Stimulated activated memory B cell treated with anti-CD40 and anti-IgM and Interleukin-4, amounts not matched to agents 10 μg/mL and 1 μg/mL and 100 μg/mL, for 72 hours (primary cell): ENCODE measurements at places on chromosomes 13 and 19.

GRCh38 chr19:14410091-14411051 lies 8.8 kb downstream of the DDX39A start:
- H3K36me3 ChIP-seq = peaks cover 85% of the 10 kb centered on the region
- peaks cover 79% of the 10 kb centered on the region for H3K4me1 ChIP-seq
- ATAC-seq = peak; percentile 21
- H3K4me3 ChIP-seq = peak overlapping the region; percentile 43

GRCh38 chr19:14412996-14413692 lies 6.0 kb downstream of the DDX39A start:
- H3K27ac ChIP-seq = peak overlapping the region; percentile 63
- peaks cover 75% of the 10 kb centered on the region for H3K36me3 ChIP-seq
- no peaks in the 10 kb centered on the region for H3K27me3 ChIP-seq
- ATAC-seq = no peak

DNA sequence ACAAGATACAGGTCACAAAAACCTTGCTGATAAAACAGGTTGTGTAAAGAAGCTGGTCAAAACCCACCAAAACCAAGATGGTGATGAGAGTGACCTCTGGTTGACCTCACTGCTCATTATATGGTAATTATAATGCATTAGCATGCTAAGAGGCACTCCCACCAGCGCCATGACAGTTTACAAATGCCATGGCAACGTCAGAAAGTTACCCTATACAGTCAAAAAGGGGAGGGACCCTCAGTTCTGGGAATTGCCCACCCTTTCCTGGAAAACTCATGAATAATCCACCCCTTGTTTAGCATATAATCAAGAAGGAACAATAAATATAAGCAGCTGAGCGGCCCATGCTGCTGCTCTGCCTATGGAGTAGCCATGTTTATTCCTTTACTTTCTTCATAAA lies 434.1 kb downstream of the ZNF536 start:
- no peaks in the 10 kb centered on the region for H3K27me3 ChIP-seq
- H3K4me1 ChIP-seq = no peaks in the 10 kb centered on the region
- ATAC-seq = no peak
- no peak overlapping the region for H3K4me3 ChIP-seq
- no peak overlapping the region for H3K27ac ChIP-seq

GRCh38 chr19:57667228-57667627 lies 1.5 kb upstream of the ZSCAN4 start:
- no peak for ATAC-seq
- H3K36me3 ChIP-seq = no peaks in the 10 kb centered on the region
- H3K27ac ChIP-seq = no peak overlapping the region
- peaks cover 37% of the 10 kb centered on the region for H3K27me3 ChIP-seq
- no peak overlapping the region for H3K4me3 ChIP-seq
- H3K4me1 ChIP-seq = peaks cover 12% of the 10 kb centered on the region

DNA sequence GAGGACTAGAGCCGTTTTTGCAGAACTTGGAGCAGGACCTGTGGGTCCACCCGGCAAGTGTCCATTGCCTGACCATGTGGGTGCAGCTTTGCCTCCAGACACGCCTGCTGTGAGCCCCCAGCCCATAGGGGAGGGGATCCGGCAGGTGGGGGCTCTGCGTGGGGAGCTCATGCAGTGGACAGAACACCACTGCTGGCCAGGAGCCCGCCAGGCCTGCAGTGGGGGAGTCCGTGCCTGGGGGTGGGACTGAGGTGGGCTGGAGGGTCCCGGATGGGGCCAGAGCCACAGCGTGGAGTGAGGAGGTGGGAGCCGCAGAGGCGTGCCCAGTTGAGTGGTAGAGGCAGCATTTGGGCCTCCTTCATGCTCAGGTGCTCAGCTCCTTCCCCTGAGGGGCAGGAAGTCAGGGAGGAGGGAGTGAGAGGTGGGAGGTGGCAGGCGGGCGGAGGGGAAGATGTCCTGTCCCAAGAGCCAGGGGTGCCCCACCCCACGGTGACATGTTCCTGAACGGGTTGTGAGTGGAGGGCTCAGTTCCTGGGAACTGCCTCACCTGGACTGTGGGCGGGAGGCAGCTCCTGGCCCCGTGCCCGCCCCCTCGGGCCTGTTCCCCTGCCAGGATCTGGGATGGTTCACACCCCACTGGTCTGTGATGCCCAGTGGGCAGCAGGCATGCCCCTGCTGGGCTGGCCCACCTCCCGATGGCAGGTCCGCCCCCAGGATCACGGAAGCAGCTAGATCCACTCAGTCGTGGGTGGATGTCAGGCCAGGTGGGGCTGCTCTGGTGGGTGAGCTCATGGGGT lies 8.8 kb downstream of the ADAT3 start:
- no peaks in the 10 kb centered on the region for H3K27me3 ChIP-seq
- H3K36me3 ChIP-seq = peaks cover 31% of the 10 kb centered on the region
- no peak for ATAC-seq
- peaks cover 16% of the 10 kb centered on the region for H3K4me1 ChIP-seq
- no peak overlapping the region for H3K4me3 ChIP-seq

GRCh38 chr13:107361666-107362065 lies 793.7 kb upstream of the ARGLU1 start:
- H3K27ac ChIP-seq = no peak overlapping the region
- no peaks in the 10 kb centered on the region for H3K36me3 ChIP-seq

- ATAC-seq = no peak
- H3K27me3 ChIP-seq = no peaks in the 10 kb centered on the region
- H3K4me1 ChIP-seq = no peaks in the 10 kb centered on the region
- no peaks in the 10 kb centered on the region for H3K36me3 ChIP-seq
- no peak overlapping the region for H3K27ac ChIP-seq
These were observed 685.6 kb upstream of the SLITRK1 start for GRCh38 chr13:84567848-84568247.

DNA sequence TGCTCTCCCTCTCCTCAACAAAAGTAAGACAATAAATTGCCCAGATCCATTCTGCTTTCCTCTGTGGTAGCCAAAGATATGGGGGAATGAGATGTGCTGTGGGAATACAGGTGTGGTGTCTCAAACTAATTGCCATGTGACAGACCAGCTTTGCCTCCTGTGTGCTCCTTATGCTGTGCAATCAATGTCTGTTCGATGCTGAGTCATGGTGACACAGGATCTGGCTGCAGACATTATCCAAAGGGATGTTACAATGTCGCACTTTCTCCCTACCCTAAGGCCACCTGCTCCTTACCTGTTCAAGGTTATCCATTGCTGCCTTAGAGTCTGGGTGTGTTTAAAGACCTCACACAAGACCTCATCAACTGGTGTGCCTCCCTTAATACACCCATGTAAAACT lies 32.5 kb downstream of the FGF14 start:
- no peak overlapping the region for H3K4me3 ChIP-seq
- no peaks in the 10 kb centered on the region for H3K36me3 ChIP-seq
- H3K27ac ChIP-seq = no peak overlapping the region
- no peak for ATAC-seq
- H3K27me3 ChIP-seq = no peaks in the 10 kb centered on the region
- H3K4me1 ChIP-seq = no peaks in the 10 kb centered on the region

- peaks cover 42% of the 10 kb centered on the region for H3K36me3 ChIP-seq
- peak overlapping the region; percentile 77 for H3K27ac ChIP-seq
- no peak for ATAC-seq
- peak overlapping the region; percentile 1 for H3K4me3 ChIP-seq
- H3K27me3 ChIP-seq = no peaks in the 10 kb centered on the region
These were observed 3.9 kb upstream of the GPR183 start for GRCh38 chr13:99311137-99311536.

DNA sequence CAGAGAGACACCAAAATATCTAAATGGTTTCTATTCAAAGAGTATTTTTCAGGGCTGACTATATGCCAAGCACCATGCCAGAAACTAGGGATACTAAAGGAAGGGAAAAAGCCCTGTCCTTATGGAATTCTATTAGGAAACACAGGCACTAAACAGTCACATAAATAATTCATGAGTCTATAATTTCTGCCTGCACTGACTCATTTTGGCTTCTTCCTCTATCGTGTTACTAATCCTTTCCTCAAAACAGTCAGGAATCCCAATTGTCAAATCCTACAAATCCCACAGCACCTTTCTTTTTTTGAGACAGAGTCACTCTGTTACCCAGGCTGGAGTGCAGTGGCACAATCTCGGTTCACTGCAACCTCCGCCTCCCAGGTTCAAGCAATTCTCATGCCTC lies 29.2 kb downstream of the XPO4 start:
- H3K36me3 ChIP-seq = peaks cover 15% of the 10 kb centered on the region
- no peaks in the 10 kb centered on the region for H3K27me3 ChIP-seq
- no peak for ATAC-seq
- peak overlapping the region; percentile 14 for H3K27ac ChIP-seq
- peaks cover 43% of the 10 kb centered on the region for H3K4me1 ChIP-seq

- no peak overlapping the region for H3K4me3 ChIP-seq
- no peak for ATAC-seq
- no peaks in the 10 kb centered on the region for H3K4me1 ChIP-seq
These were observed 23.8 kb upstream of the C13orf42 start for GRCh38 chr13:51134763-51135365.

GRCh38 chr19:49758292-49758691 lies 4.8 kb downstream of the TSKS start:
- H3K4me3 ChIP-seq = no peak overlapping the region
- no peak overlapping the region for H3K27ac ChIP-seq
- ATAC-seq = no peak
- H3K27me3 ChIP-seq = peaks cover 10% of the 10 kb centered on the region
- H3K4me1 ChIP-seq = no peaks in the 10 kb centered on the region

- no peak overlapping the region for H3K4me3 ChIP-seq
- H3K27ac ChIP-seq = no peak overlapping the region
These were observed 284.5 kb downstream of the KCNRG start for GRCh38 chr13:50299546-50300249.

DNA sequence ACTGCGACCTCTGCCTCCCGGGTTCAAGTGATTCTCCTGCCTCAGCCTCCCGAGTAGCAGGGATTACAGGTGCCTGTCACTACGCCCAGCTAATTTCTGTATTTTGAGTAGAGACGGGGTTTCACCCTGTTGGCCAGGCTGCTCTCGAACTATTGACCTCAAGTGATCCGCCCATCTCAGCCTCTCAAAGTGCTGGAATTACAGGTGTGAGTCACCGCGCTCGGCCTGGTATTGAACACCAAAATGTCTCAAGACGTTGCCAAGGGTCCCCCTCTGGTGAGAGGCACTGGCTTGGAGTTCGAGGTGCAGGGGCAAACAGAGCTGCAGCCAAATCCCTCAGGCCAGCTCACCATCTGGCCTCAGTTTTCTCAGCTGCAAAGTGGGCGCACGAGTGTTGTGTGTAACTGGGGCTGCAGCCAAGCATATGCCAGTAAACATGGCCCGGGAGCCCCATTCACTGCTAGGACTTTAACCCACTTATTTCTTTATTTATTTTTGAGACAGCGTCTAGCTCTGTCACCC lies 8.0 kb downstream of the TJP3 start:
- H3K27me3 ChIP-seq = peaks cover 27% of the 10 kb centered on the region
- H3K36me3 ChIP-seq = no peaks in the 10 kb centered on the region
- no peak for ATAC-seq
- peaks cover 10% of the 10 kb centered on the region for H3K4me1 ChIP-seq
- H3K4me3 ChIP-seq = no peak overlapping the region

GRCh38 chr13:33258808-33259193 lies 26.8 kb downstream of the STARD13 start:
- no peaks in the 10 kb centered on the region for H3K36me3 ChIP-seq
- H3K4me1 ChIP-seq = no peaks in the 10 kb centered on the region
- H3K27ac ChIP-seq = no peak overlapping the region
- ATAC-seq = no peak

- H3K4me1 ChIP-seq = no peaks in the 10 kb centered on the region
- H3K4me3 ChIP-seq = no peak overlapping the region
- no peak overlapping the region for H3K27ac ChIP-seq
These were observed 1171.9 kb downstream of the EFNB2 start for GRCh38 chr13:105363261-105364190.

- H3K27me3 ChIP-seq = no peaks in the 10 kb centered on the region
- H3K4me1 ChIP-seq = no peaks in the 10 kb centered on the region
- no peak overlapping the region for H3K4me3 ChIP-seq
- H3K36me3 ChIP-seq = no peaks in the 10 kb centered on the region
These were observed 147.3 kb upstream of the GPC6 start for GRCh38 chr13:93079294-93079693.

DNA sequence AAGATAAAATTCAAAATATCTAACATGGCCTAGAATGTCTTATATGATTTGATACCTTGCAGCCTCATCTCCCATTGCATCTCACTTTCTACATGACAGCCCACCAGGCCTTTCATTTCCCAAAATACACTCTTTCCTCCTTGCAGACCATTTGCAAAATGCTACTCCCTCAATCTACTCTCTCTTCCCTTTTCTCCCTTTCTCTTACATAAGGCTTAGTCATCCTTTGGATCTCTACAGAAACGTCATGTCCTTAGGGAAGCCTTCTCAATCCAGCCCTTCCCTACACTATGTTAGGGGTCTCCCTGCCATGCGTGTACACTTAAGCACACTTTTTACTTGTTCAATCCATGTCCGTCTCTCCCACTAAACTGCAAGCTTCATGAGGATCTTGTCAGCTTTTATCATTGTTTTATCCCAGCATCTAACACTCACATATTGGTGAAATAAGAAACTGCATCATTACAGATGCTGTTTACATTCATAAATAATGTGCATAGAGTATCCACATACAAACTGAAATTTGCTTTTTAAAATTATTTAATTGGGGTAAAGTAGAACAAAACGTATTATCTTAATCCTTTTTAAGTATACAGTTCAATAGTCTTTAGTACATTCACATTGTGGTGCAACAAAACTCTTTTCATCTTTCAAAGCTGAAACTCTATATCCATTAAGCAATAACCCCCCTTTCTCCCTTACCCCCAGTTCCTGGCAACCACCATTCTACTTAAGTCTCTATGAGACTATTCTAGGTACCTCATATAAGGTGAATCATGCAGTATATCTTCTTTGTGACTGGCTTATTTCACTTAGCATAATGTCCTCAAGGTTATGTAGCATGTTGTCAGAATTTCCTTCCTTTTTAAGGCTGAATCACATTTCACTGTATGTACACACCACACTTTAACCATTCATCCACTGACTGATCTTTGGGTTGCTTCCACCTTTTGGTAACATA lies 11.5 kb upstream of the WBP4 start:
- H3K27ac ChIP-seq = peak overlapping the region; percentile 25
- ATAC-seq = no peak
- H3K4me3 ChIP-seq = no peak overlapping the region
- peaks cover 42% of the 10 kb centered on the region for H3K4me1 ChIP-seq

DNA sequence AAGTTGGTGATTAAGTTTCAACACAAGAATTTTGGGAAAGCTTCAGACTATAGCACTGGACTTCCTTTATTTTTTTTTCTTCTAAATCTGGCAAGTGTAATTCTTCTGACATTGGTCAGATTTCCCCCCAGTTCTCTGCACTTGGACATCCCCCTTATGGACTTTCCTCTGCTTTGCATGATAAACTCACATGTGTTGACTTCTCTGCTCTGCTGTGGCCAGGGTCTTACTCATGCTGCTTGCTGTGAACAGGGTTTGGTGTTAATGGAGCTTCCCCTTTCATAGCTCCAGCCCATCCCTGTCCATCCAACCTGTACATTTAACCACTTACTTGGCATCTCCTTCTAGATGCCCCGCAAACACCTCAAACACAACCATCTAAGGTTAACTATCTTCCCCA lies 70.5 kb upstream of the SPATA13 start:
- no peak for ATAC-seq
- H3K27ac ChIP-seq = no peak overlapping the region
- no peak overlapping the region for H3K4me3 ChIP-seq
- no peaks in the 10 kb centered on the region for H3K4me1 ChIP-seq
- H3K27me3 ChIP-seq = peaks cover 19% of the 10 kb centered on the region

GRCh38 chr13:60328073-60328472 lies 68.9 kb upstream of the TDRD3 start:
- no peak for ATAC-seq
- H3K4me3 ChIP-seq = no peak overlapping the region
- no peak overlapping the region for H3K27ac ChIP-seq
- peaks cover 18% of the 10 kb centered on the region for H3K27me3 ChIP-seq
